ENCODE measurements at places on chromosomes 4 and X.

- DNase-seq: no peak
Measured at GRCh38 chr4:74547042-74547441, 102.1 kb downstream of the AREG start.

DNA sequence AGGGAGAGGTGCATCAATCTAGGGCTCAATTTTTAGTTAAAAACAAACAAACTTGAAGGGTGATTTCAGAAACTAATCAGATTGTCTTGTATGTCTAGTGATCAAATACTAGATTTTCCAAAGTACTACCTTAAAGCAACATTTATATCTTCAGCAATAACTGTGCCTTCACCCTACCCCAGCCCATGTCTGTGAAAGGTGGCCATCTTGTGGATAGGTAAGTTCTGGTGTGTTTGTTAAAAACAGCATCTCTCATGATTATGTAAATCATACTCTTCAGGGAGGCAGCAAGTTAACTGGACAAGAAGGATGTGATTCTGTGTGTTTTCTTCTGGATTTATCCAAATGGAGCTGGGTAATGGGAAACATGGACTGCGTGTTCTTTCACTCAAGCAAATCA, 81.4 kb upstream of the ACSL1 start:
- DNase-seq: no peak

- no peak for DNase-seq
Measured at GRCh38 chr4:74640111-74640903, 154.0 kb downstream of the BTC start.

DNA sequence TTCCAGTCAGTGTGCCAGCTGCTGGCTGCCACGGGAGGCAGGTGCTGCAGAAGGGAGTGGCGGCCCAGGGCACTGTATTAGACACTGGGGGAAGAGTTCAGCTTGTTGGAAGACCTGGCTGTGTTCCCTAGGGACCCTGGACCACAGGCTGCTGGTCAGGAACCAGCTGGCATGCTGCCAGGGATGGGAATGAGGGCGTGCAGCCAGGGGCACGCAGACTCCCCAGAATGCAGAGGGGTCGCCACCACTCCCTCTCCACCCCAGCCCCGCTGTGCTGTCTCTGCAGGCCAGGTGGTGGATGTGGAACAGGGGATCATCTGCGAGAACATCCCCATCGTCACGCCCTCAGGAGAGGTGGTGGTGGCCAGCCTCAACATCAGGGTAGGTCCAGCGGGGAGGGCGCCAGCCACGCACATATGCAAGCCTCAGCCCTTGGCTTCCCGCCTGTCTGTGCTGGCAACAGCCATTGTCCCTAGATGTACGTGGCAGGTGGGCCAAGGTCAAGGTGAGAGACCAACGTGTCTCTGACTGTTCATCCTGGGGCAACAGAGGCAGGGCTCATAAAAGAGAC, 12.3 kb downstream of the ABCD1 start:
- no peak for DNase-seq

DNA sequence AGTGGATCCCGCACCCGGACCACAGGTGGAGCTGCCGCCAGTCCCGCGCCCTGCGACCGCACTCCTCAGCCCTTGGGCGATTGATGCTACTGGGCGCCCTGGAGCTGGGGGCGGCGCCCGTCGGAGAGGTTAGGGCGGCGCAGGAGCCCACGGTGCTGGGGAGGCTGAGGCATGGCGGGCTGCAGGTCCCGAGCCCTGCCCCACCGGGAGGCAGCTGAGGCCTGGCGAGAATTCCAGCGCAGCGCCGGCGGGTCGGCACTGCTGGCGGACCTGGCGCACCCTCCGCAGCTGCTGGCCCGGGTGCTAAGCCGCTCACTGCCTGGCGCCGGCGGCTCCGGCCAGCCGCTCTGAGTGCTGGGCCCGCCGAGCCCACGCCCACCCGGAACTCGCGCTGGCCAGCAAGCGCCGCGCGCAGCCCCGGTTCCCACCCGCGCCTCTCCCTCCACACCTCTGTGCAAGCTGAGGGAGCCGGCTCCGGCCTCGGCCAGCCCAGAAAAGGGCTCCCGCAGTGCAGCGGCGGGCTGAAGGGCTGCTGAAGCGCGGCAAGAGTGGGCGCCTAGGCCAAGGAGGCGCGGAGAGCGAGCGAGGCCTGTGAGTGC, 1256.5 kb downstream of the STIM2 start:
- no peak for DNase-seq

- no peak for DNase-seq
Measured at GRCh38 chr4:100083289-100083688, 107.0 kb downstream of the DDIT4L start.

DNA sequence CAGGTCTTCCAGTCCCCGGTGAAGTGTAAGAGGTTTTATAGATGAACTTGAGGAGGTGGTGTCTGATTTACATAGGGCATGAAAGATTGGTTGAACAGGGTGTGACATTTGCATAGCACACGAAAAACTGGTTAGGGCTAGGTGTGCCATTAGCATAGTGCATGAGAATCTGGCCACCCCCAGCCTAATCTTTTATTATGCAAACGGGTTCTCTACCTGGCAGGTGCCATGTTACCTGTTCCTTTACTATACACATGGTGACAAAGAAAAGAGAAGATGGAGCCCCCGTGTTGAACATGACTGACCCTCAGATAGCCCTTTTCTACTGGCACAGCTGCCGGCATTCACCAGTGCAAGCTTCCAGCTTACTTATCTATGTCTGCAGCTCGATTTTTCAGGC, 71.0 kb downstream of the UCHL1 start:
- no peak for DNase-seq

GRCh38 chr4:177367336-177367735, 57.7 kb downstream of the NEIL3 start:
- no peak for DNase-seq

- DNase-seq: no peak
Measured at GRCh38 chrX:123217077-123217476, 33.0 kb downstream of the GRIA3 start.

GRCh38 chrX:39137363-39137954, 336.2 kb downstream of the MID1IP1 start:
- no peak for DNase-seq

DNA sequence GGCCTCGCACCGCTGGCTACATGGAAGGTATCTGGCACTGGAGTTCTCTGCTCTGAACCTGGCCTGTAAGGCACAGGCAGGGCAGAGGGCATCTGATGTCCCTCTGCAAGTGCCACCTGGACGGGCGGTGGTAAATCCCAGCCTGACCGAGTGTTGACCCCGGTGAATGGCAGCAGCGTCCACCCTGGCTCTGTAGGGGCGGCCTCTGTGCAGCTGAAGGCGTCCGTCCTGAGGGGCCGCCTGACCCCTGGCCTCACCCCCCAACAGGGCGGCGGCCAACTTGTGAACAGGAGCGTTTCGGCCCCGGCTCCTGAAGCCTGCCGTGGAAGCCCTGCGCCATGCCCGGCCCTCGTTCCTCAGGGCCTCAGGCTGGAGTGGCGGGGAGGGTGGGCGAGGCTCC, 51.4 kb downstream of the CPZ start:
- DNase-seq: no peak

GRCh38 chrX:18899796-18900380, 84.0 kb downstream of the PHKA2 start:
- no peak for DNase-seq

GRCh38 chr4:53644607-53645006, 53.3 kb upstream of the LNX1 start:
- no peak for DNase-seq

GRCh38 chr4:70885174-70885573, 17.0 kb upstream of the MOB1B start:
- DNase-seq: no peak

DNA sequence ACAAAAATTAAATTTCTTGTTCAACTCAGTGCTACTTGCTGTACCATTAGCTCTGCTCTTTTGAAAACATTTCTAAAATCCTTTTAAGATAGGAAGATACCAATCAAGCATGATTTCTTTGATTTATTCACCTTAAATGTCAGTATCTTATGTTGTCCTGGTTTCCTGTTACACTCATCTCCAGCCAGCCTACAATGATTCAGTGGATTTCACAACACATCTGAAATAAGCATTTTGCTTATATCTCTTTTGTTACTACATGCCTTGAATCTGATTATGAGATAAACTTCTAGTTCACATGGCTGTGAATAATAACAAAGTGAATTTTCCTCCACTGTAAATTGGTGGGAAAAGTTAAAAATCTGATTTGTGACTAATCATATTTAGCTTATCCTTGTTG, 112.5 kb upstream of the BMP3 start:
- no peak for DNase-seq

- no peak for DNase-seq
Measured at GRCh38 chr4:122686691-122687090, 45.8 kb upstream of the BBS12 start.

DNA sequence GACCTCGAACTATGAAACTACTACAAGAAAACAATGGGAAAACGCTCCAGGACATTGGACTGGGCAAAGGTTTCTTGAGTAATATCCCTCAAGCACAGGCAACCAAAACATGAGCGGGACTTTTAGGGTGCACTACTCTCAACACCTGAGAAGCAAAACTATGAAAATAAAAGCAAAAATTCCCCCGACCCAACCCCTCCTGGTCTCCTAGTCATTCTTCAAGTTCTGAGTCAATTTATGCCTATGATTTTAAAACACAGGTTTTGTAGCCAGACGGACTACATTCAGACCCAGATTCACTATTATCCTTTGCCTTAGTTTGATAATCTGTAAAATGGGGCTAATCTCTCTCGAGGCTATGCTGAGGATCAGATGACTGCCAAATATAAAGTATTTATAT, 97.0 kb downstream of the SOWAHB start:
- no peak for DNase-seq

- DNase-seq: no peak
Measured at GRCh38 chrX:80282535-80282934, 137.7 kb upstream of the TENT5D start.

GRCh38 chr4:153788413-153789276, at the start of gene SFRP2:
TSS of gene SFRP2 (minus strand) at chr4:153789083. CDS start at chr4:153788835, 248 bp downstream.
- DNase-seq: no peak

DNA sequence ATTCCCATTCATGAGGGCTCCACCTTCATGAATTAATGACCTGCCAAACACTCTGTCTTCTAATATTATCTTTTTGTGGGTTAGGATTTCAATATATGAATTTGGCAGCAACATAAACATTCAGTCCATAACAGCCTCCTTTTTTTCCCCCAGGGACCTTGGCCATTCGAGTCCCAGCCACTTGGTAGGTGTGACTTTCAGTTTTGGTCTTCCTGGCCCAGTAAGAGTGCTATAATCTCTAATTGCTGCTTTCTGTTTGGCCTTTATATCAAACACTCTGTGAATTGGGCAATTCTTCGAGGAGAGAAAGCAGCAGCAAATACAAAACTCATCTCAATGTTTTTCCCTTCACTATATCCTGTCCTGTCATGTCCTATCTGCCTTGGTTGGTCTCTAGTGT, 12.4 kb upstream of the RADX start:
- DNase-seq: no peak

GRCh38 chrX:3584415-3584996, 128.9 kb downstream of the PRKX start:
- no peak for DNase-seq

DNA sequence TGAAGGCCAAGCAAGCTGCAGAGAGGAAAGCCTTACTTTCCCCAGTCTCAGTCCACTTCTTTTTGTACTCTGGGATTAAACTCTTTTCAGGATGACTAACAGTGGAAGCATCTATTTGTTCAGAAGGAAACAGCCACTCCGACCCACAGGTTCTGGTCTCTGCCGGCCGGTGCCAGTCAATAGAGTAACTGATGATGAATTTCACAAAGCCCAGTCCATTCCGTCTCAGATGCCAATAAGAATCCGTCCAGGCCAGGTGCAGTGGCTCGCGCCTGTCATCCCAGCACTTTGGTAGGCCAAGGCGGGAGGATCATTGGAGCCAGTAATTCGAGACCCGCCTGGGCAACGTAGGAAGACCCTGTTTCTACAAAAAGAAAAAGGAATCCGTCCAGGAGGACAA, 58.5 kb upstream of the HELT start:
- DNase-seq: no peak

GRCh38 chrX:69299951-69300714, 134.9 kb upstream of the PJA1 start:
- no peak for DNase-seq

- no peak for DNase-seq
Measured at GRCh38 chrX:150849486-150849885, 49.0 kb downstream of the CD99L2 start.

DNA sequence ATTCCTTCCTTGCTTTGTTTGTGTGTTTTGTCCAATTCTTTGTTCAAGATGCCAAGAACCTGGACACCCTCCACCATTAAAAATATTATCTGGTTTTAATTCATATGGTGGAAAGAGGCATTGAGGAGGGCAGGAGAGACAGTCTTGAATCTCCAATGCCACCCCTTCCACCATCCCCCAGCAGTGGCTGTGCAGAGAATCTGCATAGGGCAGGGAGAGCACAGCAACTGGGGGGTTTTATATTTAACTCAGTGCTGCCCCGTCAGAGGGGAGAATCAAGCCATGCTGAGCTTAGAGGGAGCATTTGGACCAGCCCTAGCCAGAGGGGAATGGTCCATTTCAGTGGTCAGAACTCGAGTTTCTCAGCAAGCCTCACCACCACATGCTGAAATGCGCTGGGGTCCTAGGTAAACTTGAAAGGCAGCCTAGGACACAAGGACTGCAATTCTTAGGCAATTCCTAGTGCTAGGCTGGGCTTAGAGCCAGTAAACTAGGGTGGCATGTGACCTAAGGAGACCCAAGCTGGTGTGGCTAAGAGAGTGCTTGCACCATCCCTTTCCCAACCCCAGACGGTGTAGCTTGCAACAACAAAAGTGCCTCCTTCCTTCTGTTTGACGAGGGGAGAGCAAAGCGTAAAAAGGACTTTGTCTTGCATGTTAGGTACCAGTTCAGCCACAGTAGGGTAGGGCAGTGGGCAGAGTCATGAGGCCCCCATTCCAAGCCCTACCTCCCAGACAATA, 34.2 kb downstream of the CCDC158 start:
- no peak for DNase-seq

GRCh38 chrX:136387951-136388502, 87.3 kb downstream of the ADGRG4 start:
- no peak for DNase-seq

- no peak for DNase-seq
Measured at GRCh38 chr4:70713453-70714078, 8.2 kb upstream of the RUFY3 start.

DNA sequence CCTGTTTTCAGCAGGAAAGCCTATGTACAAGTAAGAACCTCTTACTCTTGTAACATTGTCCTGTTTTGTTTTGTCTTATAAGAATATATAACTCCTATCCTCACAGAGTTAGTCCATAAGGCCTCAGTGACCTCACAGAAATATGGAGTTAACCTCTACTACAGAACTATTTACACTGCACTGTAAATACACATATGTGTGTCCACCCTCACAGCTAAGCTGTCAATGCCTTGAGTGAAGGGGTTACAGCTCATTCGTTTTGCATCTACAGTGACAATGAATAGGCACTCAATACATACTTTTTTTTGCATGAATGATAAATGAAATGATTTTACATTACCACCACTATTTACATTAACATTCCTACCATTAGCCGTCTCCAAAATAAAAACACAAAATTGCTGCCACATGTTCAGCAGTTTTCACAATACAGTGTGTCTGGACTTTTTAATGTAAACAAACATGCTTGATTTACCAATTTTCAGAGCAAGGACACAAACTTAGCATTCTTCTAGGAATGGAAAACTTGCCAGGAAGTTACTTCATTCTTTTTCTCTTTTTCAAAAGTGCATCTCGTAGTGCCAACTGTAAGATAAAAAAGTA, 9.5 kb upstream of the NAAA start:
- no peak for DNase-seq

- no peak for DNase-seq
Measured at GRCh38 chr4:184705692-184706091, 28.2 kb downstream of the CENPU start.

GRCh38 chrX:155070663-155070974, 317 bp downstream of the CMC4 start:
- DNase-seq: no peak
